ENCODE measurements at places on chromosomes 4 and X.

DNA sequence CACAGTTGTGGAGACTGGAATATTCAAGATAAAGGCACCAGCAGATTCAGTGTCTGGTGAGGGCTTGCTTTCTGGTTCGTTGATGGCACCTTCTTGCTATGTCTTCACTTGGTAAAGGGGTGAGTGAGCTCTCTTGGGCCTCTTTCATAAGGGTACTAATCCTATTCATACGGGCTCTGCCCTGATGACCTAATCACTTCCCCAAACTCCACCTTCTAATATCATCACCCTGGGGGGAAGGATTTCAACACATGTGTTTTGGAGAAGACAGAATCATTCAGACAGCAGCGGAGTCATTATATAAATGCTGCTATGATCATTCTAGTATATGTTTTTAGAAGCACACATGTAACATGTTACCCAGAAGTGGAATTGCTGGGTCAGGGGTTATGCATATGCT is 295.3 kb upstream of the CTSO start:
- DNase-seq: no peak

GRCh38 chrX:94053575-94053974 is 379.6 kb downstream of the FAM133A start:
- no peak for DNase-seq

DNA sequence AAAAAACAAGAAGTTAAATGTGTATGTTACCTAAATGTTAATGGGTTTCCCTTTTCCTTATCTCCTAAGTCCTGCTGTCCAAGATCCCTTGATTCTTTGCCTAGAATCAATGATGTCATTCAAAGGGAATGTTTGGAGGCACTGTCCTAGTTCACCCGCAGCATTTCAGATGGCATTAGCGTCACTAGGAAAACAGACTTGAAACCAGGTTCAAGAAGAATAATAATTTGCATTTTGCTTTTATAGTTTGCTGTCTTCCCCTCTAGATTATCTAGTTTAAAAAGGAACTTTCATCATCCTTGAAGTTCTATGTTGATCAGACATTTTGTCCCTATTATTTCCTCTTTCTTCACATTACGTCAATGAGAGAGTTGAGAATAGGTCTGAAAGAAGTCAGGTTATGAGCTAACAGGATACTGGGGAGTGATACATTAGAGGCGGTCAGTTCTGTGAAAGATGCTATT is 234.1 kb upstream of the PGRMC2 start:
- DNase-seq: no peak

- no peak for DNase-seq
Observed at GRCh38 chrX:18797141-18797540, 89.7 kb downstream of the PPEF1 start.

- peak; percentile 62 for DNase-seq
Observed at GRCh38 chr4:82430964-82431745, 765 bp downstream of the ENOPH1 start.

Data from COR-L47 (cell line).